Hindlimb muscle (tissue), 1 donor: ENCODE measurements at places on chromosomes 1 and 21. TPM values are rescaled to one million over a fixed set of nuclear protein-coding genes. Genes with fewer than 3 reads are reported as not detected.

DNA sequence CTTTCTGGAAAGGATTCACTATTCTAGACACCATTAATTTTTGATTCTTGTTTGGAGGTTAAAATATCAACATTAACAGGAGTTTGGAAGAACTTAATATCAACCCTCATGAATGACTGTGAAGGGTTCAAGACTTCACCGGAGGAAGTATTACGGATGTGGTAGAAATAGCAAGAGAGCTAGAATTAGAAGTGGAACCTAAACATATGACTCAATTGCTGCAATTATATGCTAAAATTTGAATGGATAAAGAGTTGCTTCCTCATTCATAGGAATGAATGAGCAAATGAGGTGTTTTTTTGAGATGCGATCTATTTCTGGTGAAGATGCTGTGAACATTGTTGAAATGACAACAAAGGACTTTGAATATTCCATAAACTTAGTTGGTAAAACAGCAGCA is 77.9 kb upstream of the TNFSF4 start:
- DNase-seq = no peak

DNA sequence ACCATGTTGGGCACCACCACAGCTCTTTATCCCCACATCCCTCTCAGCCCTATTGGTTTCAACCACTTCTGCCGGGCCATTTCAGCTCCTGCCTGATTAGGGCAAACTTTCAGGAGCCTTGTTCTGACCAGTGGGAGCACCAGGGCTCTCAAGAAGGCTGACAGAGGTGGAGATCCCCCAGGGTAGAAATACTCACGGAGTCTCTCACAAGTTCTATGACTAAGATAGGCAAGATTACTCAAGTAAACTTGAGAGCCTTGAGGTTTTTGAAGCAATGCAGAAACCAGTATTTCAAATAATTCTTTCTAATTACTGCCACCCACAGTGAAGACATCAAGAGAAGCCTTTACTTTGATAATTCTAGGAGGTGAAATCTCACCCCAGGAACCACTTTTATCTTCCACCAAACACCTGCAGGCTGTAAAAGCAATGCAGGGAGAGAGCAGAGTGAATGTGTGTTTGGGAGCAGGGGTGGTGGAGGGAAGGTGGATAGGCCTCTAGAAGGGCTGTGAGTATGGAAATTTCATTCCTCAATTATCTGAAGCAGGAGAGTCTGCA is 6.6 kb upstream of the PTCH2 start:
- DNase-seq = no peak

The GUCA2B gene
- polyA plus RNA-seq = not detected

GRCh38 chr1:20930427-20930826 is 143.3 kb upstream of the HP1BP3 start:
- no peak for DNase-seq

The ACTA1 gene
- 13,723 TPM for polyA plus RNA-seq

DNA sequence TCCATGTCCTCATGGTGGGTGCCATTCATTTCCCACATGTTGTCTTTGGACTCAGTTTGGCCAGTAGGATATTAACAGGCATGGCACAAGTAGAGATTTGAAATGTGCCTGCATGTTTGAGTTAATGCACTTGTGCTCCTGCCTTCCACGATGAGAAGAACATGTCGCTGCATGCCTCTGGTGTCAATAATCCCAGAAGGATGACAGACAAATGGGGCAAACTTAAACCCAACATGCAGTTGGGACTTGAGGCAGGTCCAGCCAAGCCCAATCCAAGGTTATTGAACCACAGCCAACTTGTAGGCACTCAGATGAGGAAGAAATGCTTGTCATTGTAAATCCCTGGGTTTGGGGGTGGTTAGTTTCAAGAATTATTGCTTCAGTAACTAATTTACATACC is 174.6 kb downstream of the TRIM33 start:
- DNase-seq = no peak

GRCh38 chr1:117820096-117820495 is 109.3 kb downstream of the GDAP2 start:
- DNase-seq = no peak

- no peak for DNase-seq
These were observed 279.3 kb upstream of the VAMP3 start for GRCh38 chr1:7491818-7492173.

The KRTAP7-1 gene
- polyA plus RNA-seq = not detected

The SLC6A17 gene
- 0.83 TPM for polyA plus RNA-seq

GRCh38 chr1:230366504-230366915 is 59.6 kb downstream of the PGBD5 start:
- no peak for DNase-seq

- no peak for DNase-seq
These were observed 570.6 kb downstream of the DPYD start for GRCh38 chr1:97350241-97350640.

DNA sequence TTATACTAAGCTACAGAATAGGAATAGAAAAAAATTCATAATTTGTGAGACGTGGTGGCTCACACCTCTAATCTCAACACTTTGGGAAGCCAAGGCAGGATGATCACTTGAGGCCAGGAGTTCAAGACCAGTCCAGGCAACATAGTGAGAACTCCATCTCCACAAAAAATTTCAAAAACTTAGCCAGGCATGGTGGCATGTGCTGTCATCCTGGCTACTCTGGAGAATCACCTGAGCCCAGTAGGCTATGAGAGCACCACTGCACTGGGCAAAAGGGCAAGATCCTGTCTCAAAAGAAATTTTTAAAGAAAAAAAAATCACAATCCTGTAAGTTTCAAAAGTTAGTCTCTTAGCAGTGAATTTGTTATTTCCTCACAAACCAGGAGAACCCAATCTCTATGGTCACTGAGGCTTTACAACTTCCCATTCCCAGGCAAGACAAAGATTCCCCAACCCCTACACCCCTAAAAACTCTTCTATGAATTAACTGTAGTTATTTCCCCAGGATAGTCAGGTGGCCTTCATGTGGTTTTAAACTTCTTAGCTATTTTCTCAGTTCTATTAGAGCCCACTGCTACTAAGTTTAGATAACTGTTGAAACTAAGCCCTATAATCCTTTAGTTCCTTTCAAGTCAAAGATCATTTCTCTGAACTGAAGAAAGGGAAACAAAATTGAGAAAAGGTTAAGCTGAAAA is 74.5 kb downstream of the FOXJ3 start:
- no peak for DNase-seq

DNA sequence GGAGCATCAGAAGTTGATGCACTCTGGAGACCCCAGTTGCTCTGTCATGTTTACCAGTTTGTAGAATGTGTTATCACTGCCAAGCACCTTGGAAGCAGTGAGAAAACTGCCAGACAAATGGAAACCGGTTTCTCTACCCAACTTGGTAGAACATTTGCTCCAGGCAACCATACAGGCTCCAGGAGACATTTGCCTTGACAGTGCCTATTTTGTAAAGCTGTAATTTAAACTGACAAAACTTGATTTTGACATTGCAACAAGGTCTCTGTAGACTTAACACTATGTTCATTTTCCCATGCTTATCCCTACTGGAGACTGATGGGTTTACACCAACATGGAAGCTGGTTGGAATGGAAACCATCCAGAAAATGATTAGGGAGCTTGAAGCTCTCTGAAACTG is 97.6 kb downstream of the ROR1 start:
- no peak for DNase-seq

DNA sequence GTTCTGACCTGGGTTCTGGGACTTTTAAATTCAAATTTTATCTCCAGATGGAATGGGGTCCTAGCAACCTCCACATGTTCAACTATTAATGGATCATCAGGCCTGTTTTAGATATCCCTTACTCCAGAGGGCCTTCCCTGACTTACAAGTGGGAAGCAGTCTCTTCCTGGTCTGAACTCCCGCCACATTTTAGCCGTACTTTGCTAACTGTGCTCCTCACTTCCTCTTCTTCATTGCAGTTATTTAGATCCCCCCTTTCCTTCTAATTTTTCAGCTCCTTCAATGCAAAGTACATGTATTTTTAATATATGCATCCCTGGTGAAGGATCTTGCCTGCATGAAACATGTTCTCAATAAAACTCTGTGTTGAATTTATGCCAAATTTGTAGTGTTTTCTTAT is 3.7 kb downstream of the CD1A start:
- DNase-seq = no peak

The ETV3L gene
- polyA plus RNA-seq = not detected

GRCh38 chr1:245276445-245276844 is 121.7 kb downstream of the KIF26B start:
- no peak for DNase-seq

DNA sequence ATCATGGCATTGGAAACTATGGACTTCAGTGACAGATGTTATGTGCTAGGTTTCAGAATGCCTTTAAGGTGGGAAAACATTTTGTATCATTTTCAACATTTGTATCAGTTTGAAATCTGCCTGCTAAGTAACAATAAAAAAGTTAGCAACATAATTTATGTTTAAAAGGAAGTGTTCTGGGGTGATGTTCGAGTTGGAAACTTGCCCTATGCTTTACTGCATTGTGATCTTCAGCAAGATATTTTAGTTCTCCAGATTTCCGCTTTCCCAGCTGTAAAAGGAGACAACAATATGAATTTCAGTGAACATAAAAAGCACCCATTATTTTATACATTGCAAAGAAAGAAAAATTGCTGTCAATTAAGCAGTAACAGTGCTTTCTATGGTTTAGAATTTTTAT is 187.4 kb downstream of the DISC1 start:
- DNase-seq = peak; percentile 43

- DNase-seq = no peak
These were observed 510 bp upstream of the UBIAD1 start for GRCh38 chr1:11272544-11272831.

- peak; percentile 27 for DNase-seq
These were observed 642 bp downstream of the SLC30A7 start for GRCh38 chr1:100896481-100896982.

- no peak for DNase-seq
These were observed 46.6 kb downstream of the ADARB1 start for GRCh38 chr21:45120975-45121374.

DNA sequence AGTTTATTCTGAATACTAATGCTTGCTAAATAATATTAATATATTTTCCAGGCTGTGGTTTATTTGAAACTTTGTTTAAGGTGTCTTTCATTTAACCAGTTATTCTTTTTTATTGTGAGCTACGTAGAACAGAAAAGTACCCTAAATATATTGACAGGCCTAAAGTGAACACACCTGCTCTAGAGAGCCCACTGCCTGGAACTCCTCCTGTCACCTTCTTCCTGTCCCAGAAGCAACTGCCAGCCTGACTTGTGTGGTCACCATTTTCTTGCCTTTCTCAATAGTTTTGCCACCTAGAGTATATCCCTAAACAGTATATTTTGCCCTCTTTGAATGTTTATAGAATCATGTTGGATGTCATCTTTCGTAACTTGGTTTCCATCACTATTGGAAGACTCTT is 48.5 kb downstream of the SCCPDH start:
- no peak for DNase-seq

- no peak for DNase-seq
These were observed 47.9 kb downstream of the MACO1 start for GRCh38 chr1:25478633-25479032.

DNA sequence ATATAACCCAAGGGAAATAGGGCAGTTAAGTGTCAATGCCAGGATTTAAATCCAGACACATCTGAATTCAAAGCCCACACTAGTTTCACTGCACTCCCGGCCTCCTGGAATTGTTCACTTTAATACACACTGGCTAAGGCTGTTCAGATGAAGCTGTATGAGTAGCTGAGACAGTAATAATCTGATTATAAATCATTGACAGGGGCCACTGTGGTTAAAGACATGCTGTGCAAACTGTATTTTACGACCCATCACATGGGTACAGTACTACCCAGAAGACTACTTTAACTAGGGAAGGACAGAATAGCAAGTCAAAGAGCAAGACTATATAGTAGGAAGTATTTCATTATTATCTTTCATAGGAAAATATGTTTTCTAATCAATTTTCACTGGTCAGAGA is 16.1 kb upstream of the NTNG1 start:
- no peak for DNase-seq
